WERI-Rb-1 (cell line): ENCODE measurements at places on chromosomes 6 and 20.

GRCh38 chr20:24784607-24785006, 164.5 kb upstream of the CST7 start:
- no peak for DNase-seq

- DNase-seq = no peak
Measured at GRCh38 chr6:139446768-139447655, 72.6 kb upstream of the CITED2 start.

- no peak for DNase-seq
Measured at GRCh38 chr6:108288742-108289141, 6.1 kb upstream of the AFG1L start.

DNA sequence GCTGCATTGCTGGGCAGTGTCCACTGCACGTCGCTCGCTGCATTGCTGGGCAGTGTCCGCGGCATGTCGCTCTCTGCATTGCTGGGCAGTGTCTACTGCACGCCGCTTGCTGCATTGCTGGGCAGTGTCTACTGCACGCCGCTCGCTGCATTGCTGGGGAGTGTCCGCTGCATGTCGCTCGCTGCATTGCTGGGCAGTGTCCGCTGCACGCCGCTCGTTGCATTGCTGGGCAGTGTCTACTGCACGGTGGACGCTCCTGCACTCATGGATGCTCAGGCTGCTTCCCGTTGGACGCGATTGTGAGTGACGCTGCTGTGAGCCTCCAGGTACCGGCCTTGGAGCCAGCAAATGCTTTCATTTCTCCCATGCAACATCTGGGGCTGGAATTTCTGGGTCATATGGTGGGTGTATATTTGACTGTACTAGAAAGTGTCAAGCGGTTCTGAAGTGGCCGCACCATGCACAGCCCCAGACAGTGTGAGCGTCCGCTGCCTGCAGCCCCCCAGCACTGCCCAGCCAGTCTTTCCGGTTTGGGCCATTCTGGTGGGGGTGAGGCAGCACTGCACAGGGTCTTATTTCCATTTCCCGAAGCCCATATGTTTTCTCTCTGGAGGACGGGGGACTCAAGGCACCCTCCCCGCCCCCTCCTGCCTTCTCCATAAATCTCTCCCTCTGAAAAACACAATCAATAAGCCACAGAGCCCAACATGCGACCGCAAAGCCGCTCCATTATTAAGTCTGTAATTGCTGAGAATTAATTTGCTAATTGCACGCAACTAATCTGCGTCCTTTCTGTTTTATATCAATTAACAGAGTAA, 97.4 kb downstream of the YTHDF1 start:
- DNase-seq = peak; percentile 45

DNA sequence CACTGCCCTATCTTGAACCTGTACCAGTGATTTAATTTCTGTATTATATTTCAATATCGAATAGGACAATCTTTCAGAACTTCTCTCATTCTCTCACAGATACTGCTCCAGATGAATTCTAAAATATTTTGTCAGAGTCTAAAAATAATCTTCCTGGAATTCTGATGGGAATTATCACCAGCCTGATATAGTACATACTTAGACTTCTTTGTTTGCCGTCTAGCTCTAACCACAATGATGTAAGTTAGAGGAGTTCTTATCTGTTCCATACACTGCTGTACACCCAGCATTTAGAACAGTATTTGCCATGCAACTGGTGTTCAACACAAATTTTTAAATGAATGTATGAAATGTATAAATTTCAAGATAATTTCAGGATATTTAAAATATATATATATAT, 1.3 kb upstream of the HUS1B start:
- no peak for DNase-seq

DNA sequence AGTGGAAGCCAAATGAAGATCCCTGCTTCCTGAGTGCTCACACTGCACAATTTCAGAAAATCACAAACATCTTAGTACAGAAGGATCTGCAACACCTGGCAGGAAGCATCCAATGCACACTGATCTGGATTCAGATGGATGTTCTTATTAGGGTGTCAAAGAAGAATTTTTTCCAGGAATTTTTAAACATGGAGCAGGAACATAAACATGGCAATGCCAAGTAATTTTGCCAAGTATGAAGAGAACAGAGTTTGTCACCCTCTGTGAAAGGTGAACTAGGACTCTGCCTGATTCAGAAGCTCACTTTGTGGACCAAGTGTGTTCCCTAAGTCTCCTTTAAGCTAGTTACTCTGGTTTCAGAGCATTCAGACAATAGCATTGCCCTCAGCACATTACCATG, 208.5 kb downstream of the EPHA7 start:
- no peak for DNase-seq

DNA sequence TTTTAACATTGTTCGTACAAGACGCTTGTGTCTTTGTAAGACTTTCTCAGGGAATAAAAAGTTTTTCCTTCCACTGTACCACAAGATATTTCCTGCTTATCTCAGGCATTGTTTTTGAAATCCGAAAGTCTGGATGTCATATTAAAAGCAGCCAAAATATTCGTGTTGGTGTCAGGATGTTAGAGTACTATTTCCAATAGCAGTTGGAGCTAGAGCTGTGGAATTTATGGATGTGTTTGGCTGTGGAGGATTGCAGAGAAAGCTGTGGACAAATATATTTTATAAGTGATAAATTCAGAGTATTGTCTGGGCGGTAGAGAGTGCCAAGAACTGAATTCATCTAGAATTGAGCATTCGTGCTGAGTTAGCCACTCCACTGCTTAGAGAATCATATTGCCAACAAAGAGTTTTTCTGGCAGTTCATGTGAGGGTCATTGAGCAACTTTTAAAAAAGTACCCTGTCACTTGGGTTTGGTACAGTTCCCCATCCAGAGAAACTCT, 57.7 kb downstream of the ZDHHC14 start:
- no peak for DNase-seq

- no peak for DNase-seq
Measured at GRCh38 chr6:107668743-107669474, 155.2 kb downstream of the SCML4 start.

GRCh38 chr20:25579081-25579770, 6.1 kb downstream of the NINL start:
- DNase-seq = no peak

- no peak for DNase-seq
Measured at GRCh38 chr6:7058250-7058923, 49.4 kb upstream of the RREB1 start.

GRCh38 chr20:14716351-14716801, 379.0 kb upstream of the FLRT3 start:
- DNase-seq = no peak

DNA sequence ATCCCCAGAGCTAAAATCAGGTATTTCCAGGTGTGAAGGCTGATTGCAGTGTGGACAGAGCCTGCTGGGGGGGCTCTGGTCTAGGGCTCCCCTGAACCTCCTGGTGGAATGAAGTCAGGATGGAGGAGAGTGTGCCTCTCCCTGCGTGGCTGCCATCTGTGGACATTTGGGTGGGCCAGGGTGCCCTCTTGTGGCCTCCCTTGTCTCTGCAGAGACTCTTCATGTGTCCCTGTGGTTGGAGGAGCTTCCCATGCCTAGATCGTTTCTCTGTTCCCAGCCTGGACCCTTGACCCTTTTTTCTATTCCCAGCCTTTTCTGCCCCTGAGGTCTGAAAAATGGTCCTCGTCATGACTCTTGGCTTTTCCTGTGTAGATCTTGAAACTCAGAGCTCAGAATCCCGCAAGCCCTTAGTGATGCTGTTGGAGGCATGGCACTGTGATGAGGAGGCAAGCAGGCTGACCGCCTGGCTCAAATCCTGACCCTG, 9.9 kb upstream of the PSMF1 start:
- DNase-seq = peak; percentile 63

DNA sequence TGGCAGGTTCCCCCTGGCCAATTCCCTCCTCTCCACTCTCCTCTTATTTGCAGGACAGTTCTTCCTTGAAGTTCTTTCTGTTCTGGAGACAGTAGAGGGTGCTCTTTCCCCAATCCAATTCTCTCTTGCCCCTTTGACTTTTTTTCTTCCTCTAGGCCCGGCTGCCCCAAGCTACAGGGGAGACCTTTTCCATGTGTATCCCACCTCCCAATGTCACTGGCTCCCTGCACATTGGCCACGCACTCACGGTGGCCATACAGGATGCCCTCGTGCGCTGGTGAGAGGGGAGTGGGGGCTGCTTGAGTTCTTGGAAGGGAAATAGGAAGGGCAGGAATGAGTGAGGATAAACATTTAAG, 1.5 kb downstream of the VARS2 start:
- peak; percentile 57 for DNase-seq

DNA sequence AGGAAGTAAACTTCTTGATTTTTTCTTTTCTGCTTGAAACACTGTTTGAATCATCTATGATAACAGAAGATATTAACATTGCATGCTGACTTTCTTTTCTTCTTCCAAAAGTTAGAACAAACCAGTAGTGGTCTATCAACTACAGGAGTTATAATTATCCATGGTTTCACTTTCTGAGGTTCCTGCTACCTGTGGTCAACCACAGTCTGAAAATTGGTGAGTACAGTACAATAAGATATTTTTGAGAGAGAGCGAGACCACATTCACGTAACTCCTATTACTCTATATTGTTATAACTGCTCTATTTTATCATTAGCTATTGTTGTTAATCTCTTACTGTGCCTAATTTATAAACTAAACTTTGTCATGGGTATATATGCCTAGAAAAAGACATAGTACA, 86.1 kb downstream of the MAP7 start:
- DNase-seq = no peak

GRCh38 chr20:53582574-53583351, 10.9 kb downstream of the ZNF217 start:
- no peak for DNase-seq

DNA sequence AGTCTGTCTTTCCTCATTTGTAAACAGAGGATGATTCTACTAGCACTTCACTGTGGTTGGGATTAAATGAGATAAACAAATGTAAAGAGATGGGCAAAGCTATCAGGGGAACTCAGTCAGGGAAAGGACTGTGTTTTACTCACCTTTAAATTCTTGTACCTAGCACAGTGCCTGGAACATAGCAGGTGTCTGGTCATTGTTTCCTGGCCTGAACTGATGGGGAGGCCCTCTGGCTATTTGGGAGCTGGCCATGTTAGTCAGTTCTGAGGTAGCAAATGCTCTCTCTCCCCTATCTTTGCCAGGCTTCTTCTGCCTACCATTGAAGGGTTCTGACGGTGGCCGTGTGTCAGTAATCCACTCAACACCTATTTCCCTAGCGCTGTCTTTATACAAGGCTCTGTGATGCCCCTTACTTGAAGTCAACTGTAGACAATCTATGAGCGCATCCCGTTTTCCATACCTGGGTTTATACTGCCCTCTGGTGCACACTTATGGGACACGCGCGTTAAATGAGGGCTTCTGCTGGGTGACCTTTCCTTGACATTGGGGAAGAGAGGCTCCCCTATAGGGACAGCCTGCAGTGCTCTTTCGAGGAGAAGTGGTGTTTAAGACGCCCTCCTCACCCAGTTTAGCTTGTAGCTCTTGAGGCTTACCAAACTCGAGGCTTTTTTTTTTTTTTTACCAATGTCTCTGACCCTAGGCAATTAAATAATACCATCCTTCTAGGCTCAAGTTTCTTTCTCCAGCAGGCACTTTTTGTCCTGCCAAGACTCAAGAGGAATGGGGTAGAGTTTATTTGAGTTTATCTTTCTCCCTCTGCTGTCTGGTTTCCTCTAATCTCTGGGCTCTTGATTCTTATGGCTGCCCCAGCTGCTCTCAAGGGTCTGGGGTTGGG, 4.0 kb upstream of the SPATS1 start:
- peak; percentile 87 for DNase-seq

DNA sequence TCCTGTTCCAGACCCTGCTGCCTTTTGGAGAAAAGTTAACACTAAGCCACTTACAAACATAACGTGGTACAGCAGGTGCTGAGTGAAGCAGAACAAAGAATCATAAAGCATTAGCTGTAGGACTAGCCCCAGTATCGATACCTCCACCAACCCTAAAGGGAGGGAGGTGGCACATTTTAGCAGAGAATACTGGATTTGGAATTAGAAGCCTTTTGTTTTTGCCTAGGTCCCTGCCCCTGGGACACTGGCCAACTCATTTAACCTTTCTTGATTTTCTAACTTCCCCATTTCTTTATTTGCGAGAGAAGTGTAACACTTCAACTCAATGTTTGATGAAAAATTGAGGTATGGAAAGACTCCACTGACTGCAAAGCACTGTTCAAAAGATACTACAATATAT, 93.5 kb downstream of the B3GAT2 start:
- no peak for DNase-seq

DNA sequence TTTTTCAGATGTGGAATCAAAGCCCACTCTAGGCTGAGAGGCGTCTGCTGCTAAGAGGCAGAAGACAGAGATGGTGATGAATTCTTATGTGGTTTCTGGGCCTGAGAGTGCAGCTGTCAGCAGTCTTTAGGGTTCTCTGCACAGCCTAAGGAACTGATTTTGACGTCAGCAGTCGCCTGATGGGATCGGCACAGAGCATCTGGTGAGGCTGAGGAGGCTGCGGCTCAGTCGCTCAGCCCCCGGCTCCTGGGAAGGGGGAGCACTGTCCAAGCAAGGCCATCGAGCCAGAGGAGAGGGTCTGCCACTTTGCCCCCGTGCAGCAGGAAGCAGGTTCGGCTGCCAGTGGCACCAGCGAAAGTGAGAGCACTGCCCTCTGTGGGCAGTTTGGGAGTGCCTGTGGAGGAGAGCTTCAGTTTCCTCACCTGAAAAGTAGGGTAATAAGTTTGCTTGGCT, 92.5 kb downstream of the TCP11 start:
- peak; percentile 96 for DNase-seq

- no peak for DNase-seq
Measured at GRCh38 chr6:138972226-138972665, 15.8 kb downstream of the REPS1 start.

DNA sequence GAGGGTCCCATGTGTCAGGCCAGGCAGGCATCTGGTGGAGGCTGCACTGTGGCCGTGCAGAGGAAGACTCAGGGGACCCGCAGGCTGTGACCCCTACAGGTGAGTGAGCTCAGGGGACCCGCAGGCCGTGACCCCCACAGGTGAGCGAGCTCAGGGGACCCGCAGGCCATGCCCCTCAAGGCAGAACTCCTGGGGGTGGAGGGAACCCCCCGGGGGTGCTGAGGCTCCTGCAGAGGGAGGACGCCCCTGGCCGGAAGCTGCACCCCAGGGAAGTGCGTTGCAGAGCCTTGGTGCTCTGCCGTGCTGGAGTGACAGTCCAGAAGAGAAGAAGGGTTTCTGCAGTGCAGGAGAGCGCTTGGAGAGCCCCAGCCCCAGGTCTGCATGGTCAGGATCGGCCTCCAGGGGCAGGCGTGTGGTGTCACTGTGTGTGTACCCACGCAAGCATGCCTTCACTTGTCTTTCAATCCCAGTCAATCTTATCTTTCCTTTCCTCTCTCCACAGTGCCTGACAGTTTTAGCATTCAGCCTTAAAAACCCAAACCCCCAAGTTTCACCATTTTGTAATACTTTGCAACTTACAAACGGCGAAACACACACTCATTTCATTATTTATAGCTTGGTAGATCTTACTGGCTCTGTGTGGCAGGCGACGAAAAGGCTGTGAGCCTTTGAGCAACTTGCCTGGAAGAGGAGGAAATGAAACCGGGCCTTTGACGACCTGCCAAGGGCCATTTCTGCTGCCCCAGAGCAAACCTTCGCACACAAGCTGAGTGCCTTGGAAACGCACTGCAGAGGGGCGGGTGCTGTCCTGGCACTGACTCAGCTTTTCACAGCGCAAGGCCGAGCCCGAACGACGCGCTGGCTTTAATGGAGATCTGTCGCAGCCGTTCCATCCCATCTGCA, 101.4 kb upstream of the AGPAT4 start:
- DNase-seq = no peak
